Fibroblast of skin of abdomen (primary cell): ENCODE measurements at places on chromosomes 5 and 9.

GRCh38 chr5:72682561-72682960 is 133.9 kb upstream of the TNPO1 start:
- no peak for DNase-seq

- peak; percentile 44 for DNase-seq
Measured at GRCh38 chr9:33517373-33517772, 6.7 kb upstream of the ANKRD18B start.

- no peak for DNase-seq
Measured at GRCh38 chr5:959581-960531, 48.7 kb upstream of the NKD2 start.

DNA sequence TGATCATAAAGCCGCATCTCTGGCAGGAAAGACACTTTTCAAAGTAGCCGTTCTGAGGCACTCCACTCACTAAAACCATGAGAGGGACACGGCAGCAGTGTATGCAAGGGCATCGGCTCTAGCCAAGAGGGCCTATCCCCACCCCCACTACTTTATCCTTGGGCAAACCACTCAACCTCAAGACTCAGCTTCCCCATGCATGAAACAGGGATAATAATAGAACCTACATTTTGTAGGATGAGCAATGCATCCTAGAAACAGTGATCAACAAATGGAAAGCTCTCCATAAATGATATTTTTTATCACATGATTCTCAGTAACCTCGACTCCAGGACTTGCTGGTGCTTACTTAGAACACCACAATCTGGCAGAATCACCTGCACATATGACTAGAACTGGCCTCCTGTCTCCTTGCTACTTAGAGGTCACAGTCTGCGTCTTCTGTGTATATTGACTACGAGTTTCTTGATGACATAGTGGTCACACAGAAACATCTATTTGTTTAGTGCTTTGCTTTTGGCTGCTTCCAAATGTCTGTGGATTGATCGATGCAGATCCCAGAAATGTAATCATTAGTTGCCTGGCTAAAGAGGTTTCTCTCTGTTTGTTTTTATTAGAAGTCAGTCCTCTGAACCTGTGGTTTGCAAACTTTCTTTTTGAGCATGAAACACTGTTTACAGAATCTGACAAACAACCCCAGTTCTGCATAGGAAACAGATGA is 102.1 kb downstream of the LHFPL2 start:
- DNase-seq: no peak

- no peak for DNase-seq
Measured at GRCh38 chr5:122434205-122434970, 122.4 kb downstream of the SNCAIP start.

DNA sequence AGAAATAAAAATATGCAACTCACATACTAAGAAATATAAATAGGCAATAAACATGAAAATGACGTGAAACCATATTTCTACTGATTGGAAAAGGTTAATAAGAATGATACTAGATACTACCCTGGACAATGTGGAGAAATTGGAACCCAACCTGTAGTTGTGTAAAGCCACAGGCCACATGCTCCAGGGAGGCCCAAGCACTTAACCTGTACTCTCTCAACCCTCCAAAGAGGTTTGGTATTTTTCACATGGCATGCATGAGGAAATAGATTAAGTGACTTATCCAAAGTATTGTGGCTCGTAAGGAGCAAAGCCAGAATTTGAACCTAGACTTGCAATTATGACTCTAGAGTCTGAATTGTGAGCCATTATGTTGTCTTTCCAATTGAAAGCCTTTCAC is 13.4 kb downstream of the LIFR start:
- DNase-seq: no peak

DNA sequence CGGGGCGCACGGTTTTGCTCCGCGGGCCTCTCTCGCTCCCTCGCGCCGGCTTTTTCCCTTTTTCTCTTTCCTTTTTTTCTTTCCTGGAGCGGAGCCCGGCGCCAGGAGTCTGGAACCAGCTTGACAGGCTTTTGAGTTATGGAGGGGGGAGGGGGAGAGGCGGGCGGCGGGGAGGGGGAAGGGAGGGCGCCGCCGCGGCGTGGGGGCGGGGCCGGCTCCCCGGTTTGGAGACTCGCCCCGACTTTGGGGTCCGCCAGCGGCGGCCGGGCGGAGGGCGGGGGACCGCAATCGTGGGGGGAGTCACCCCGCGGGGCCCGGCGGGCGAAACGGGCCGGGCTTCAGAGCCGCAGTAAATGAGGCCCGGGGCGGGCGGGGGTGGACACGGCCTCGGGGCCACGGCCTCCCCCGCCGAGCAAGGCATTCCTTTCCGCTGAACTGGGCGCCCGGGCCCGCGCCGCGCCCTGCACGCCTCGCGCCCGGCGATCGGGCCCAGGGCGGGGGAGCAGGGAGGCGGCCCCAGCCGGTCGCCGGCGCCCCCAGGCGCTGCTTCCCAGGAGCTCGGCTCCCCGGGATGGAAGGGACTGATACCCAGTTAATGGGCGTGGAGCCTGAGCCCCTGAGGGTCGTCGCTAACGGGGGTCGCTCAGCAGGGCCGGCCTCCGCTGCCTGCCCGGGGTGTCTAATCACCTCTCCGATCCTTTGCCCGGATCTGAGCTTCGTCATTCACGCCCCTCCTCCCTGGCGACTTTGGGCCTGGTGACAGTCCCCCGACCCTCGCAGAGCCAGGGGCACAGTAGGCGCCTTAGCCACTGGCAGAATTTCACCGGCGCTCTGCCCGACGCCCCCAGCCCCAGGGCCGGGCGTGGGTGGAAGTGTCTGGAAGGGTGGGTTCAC is 138.1 kb downstream of the C9orf50 start:
- peak; percentile 97 for DNase-seq

- peak; percentile 35 for DNase-seq
Measured at GRCh38 chr5:23223846-23224245, 283.6 kb upstream of the PRDM9 start.

- DNase-seq: peak; percentile 2
Measured at GRCh38 chr5:105617436-105618215, 2053.1 kb downstream of the EFNA5 start.

DNA sequence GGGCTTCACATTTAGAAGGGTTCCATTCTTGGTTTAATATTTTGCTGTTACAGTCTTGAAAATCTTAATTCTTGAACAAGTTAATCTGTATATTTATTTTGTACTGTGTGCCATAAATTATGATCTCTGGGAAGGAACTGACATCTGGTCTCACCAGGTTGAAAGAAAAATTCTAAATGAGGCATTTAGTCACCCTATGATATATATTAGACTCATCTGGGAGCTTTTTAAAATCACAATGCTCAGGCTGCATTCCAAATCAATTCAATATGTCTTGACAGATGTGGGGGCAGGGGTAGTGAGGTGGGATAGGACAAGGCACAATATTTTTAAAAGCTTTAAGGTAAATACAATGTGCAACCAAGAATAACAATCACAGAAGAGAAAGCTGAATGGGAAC is 569.2 kb downstream of the PRR16 start:
- DNase-seq: peak; percentile 55

GRCh38 chr9:78769690-78770089 is 472.8 kb downstream of the PSAT1 start:
- no peak for DNase-seq

GRCh38 chr5:127451096-127451495 is 66.3 kb upstream of the PRRC1 start:
- no peak for DNase-seq

GRCh38 chr9:113945784-113946183 is 69.7 kb downstream of the ZNF618 start:
- no peak for DNase-seq

DNA sequence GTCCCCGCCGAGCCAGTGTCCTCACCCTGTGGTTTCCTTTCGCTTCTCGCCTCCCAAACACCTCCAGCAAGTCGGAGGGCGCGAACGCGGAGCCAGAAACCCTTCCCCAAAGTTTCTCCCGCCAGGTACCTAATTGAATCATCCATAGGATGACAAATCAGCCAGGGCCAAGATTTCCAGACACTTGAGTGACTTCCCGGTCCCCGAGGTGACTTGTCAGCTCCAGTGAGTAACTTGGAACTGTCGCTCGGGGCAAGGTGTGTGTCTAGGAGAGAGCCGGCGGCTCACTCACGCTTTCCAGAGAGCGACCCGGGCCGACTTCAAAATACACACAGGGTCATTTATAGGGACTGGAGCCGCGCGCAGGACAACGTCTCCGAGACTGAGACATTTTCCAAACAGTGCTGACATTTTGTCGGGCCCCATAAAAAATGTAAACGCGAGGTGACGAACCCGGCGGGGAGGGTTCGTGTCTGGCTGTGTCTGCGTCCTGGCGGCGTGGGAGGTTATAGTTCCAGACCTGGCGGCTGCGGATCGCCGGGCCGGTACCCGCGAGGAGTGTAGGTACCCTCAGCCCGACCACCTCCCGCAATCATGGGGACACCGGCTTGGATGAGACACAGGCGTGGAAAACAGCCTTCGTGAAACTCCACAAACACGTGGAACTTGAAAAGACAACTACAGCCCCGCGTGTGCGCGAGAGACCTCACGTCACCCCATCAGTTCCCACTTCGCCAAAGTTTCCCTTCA is 1.4 kb downstream of the GLIS3 start:
- no peak for DNase-seq

GRCh38 chr5:140005145-140005591 is 37.9 kb downstream of the NRG2 start:
- DNase-seq: no peak

DNA sequence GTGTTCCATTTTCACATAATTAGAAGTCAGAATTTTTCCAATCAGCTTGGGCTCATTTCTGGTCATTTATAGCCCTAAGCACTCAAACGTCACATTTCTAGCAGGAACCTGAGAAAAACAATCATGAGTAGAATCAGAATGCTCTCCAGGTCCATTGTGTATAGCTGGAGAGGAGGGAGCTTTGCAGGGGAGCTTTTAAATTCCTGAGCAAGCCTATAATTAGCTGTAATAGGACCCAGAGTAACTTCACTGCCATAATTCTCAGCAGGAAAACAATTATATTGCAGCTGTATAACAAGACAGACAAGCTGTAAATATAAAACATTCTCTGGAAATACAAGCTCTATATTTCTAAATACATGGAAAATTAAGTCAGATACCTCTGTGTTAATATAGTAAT is 637.6 kb upstream of the SGCD start:
- no peak for DNase-seq

- peak; percentile 79 for DNase-seq
Measured at GRCh38 chr5:120463991-120464626, at the start of gene PRR16. Gene PRR16, plus strand, starts transcription at chr5:120464300.

- DNase-seq: peak; percentile 43
Measured at GRCh38 chr5:74433255-74433895, 207.2 kb downstream of the ENC1 start.

GRCh38 chr5:93589152-93589828 is 6.3 kb downstream of the NR2F1 start:
- no peak for DNase-seq

GRCh38 chr5:168290902-168291341 is 523 bp upstream of the WWC1 start:
- DNase-seq: no peak

DNA sequence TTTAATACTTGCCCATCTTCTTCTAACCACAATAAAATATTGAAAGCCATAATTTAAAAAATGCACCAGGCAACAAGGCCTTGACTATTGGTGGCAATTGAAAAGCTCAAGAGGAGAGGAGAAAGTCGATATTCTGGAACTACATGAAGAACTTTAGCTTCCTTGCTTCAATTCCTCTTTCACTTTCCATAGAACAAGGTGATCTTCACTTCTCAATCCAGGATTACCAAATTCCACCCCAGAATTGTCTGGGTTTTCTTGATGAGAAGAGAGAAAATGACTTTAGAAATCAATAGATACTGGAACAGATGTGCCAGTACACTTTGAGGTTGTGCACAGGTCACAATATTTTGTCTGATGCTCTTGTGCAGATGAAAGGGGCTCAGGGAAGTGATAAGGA is 52.2 kb downstream of the PTCD2 start:
- no peak for DNase-seq

- no peak for DNase-seq
Measured at GRCh38 chr5:92879806-92880543, 701.0 kb downstream of the NR2F1-AS1 start.

DNA sequence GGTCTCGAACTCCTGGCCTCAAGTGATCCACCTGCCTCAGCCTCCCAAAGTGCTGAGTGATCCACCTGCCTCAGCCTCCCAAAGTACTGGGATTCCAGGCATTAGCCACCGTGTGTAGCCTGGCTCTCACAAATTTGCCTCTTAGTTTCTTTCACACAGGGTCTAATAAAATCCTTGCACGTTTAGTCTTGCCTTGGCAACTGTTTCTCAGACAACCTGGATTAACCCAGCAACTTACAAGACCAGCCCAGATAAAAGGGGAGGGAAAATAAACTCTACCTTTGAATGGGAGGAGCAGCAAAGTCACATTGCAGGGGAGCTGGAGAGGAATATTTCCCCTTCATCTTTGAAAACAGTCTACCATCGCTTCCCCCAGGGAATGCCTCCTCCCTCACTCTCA is 29.3 kb upstream of the GNA14 start:
- DNase-seq: no peak

- DNase-seq: no peak
Measured at GRCh38 chr9:127118597-127119319, 3.7 kb downstream of the ANGPTL2 start.

DNA sequence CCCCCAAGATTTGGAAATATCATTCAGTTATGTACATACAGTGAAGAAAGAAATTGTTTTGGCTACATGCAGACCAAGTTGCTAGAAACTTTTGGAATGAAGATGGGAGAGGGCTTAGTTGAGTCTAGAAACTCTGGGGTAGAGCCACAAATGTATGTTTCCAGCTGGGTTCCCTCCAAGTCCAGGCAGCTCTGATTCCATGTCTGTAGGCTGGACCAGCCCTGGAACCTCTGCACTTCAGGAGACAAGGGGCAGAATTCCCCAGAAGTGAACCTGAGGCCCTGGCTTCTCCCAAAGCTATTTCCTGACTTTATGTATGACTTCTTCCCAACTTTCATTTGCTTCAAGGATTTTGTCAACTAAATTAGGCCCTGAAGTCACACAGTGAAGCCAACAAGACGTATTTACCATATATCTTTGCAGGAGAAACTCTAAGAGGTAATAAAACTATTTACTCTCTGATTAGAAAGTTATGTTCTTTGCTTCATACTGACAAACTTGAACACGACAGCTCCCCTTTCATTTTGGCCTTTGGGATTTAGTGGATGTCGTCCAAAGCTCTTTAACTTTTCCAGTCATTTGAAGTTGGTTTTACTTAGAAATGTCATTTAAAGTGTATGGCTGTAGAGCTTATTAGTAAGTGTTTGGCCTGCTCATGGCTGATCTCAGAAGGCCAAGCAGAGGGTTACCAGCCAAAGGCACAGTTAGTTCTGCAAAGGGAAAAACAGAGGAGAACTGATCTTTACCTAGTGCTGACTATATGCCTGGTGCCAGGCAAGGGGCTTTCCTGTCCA is 152.0 kb upstream of the SLC28A3 start:
- no peak for DNase-seq

GRCh38 chr5:102961671-102962070 is 158.3 kb downstream of the GIN1 start:
- DNase-seq: no peak

GRCh38 chr5:124764585-124764984 is 18.1 kb upstream of the ZNF608 start:
- DNase-seq: no peak

GRCh38 chr9:123120953-123121352 is 87.5 kb downstream of the GPR21 start:
- DNase-seq: no peak
